ENCODE measurements at places on chromosomes 13 and 19.

DNA sequence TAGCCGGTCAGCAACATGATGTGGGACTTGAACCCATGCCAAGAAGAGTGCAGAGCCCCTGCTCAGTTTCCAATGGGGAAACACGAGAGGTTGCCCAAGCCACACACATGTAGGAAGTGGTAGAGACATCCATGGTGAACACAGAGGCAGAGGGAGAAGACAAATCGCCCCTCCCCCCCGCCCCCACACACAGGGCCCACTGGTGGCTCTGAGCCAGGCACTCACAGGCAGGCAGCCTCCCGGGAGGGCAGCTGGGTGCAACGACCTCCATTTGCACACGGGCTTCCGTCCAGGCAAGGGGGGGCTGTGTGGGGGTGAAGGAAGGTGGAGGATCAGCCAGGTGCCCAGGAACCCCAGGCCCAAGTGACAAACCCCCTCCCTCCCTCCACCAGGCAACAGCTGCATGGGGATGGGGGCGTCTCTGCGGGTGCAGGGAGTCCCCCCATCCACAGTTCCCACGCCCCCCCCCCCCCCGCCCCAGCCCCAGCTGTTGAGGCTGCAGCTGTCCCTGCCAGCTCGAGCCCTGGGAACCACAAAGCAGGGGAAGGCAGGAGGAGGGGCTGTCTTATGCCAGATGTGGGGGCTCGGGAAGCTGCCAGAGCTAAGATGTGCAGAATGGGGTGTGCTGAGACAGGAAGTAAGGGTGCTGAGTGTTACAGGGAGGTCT is 3.4 kb downstream of the NOTCH3 start:
- no peak for DNase-seq

- no peak for DNase-seq
Measured at GRCh38 chr19:55811340-55811739, 20.5 kb downstream of the NLRP11 start.

GRCh38 chr13:87798536-87798935 is 127.4 kb downstream of the SLITRK5 start:
- no peak for DNase-seq

DNA sequence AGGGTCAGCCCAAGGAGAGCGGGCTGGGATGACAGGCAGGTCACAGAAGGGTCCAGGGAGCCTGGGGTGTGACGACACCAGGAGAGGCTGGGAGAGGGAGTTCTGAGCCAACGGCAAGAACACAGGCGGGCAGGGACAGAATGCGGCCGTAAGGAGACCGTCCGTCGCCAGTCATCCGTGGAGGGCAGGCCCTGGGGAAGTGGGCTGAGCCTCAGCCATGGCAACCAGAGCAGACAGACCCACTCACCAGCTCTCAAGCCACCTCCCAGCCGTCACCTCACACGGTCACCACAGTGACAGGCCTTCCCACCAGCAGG is 3.7 kb upstream of the TMEM86B start:
- no peak for DNase-seq

- DNase-seq = no peak
Measured at GRCh38 chr13:90118467-90119071, 1228.9 kb upstream of the MIR17HG start.

DNA sequence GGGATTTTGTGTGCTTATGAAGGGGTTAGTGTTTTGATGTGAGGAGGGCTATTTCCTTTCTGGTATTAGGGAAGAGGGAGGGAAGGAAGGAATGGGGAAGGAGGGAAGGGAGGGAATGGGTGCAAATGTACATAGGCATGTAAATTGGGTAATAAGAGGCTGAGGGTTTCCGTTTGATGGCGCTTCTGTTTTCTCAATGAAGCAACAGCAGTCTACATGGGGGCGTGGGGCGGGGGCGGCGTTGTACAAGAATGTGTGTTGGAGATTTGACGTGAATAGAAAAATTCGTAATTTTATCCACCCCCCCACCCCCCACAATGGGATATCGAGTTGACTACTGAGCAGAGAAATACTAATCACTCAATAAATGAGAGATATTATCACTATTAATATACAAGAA is 52.5 kb downstream of the PDS5B start:
- DNase-seq = no peak

DNA sequence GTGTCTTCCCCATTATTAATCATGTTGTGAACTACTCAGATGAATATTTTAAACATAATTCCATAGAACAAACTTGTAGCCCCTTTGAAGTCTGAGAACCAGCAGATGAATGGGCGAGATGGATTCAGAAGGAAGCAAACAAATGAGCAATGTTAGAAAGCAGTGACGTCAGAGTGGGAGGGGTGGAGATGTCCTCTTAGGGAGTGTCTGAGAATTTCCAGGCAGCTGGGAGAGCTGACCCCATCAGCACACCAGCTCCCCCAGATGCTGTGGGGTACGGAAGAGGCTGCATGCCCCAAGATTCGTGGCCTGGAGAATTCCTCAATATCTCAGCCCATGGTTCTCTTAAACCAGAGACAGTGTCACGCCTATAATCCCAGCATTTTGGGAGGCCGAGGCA is 68.6 kb downstream of the DPF1 start:
- DNase-seq = no peak

GRCh38 chr13:39578821-39579291 is 24.1 kb downstream of the LHFPL6 start:
- DNase-seq = no peak

DNA sequence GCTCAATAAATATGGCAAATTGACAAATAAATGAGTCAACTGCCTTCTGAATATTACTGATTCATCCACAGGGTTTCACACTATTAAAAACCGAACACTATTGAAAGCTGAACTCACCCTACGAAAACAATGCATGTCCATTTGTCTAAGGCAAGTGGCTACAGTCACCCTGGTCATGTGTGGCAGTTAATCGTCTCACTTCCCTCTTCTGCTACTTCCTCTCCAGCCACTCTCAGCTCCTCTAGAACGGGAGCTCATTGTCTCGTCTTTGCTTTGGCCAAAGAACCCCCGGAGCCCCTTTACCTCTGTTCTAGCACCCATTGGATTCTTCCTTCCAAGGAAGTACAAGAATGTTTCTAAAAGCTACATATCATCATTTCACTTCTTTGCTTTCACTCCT is 74.4 kb upstream of the ZNF599 start:
- DNase-seq = no peak

DNA sequence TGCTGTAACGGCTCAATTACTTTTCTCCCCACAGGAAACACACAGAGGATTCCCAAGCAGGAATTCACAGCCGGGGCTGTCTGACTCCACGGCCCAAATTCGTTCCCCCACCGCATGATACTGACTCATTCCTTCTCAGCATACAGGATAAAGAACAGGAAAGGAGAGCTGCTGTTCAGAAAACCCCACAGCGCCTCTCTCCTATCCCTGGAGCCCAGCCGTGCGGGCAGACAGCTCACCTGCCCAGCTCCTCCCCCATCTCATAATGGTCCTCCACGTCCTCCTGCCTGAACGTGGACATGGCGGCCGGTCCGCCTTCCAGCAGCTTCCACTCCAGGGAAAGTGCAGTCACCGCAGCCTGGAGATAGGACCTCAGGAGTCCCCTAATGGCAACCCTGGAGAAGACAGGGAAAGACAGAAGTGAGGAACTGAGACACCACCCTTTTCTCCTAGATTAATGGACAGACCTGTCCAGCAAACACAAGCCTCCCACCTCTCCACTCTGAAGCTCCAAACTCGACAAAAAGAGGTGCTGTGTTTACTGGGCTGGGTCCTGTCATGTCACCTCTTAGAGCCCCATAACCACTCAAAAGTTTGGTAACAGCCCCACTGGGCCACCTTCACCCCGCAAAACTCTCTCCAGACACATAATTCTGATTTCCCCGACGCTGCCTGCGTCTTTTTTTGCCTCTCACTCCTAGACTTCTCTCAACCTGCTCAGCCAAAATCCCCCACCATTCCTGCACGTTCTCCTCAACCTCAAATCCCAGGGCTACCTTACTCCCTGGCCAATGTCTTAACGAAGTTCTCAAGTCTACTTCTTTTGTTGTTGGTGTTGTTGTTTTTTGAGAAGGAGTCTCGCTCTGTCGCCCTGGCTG is 1.2 kb downstream of the DAPK3 start:
- DNase-seq = peak; percentile 74

GRCh38 chr13:99600318-99600717 is 99.0 kb downstream of the TM9SF2 start:
- DNase-seq = no peak

GRCh38 chr13:31174018-31174417 is 12.3 kb upstream of the HSPH1 start:
- DNase-seq = peak; percentile 53

DNA sequence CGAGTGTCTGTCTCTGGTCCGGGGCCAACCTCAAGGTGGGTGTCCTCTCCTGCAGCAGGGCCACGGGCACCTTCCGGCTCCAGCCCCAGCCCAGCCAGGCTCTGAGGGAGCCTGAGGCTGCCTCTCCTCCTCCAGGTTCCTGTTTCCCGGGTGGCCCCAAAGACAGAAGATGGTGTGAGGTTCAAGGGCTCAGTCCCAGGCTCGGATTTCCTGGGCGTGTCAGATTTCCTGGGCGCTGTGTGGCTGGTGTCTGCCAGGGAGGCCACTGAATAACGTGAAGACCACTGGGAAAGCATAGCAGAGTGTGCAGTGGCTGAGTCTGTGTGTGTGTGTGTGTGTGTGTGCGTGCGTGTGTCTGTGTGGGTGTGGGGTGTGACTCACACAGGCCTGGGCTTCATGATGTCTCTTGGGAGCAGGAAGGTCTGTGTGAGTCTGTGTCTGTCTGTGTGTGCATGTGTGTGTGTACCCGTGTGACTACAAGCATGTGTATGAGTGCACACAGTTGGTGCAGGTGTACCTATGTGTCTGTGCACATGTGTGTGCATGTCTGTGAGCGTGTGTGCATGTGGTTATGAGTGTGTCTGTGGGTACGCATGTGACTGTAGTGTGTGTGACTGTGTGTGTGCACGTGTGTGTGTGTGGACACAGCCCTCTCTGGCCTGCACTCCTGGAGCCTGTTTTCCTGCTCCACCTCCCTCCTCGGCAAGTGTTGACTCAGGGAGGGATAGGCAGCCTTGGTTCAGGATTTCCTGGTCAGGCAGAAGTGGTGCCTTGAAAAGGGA is 28.3 kb downstream of the CEBPA start:
- peak; percentile 71 for DNase-seq

- DNase-seq = no peak
Measured at GRCh38 chr13:104034891-104035290, 968.7 kb upstream of the SLC10A2 start.

- no peak for DNase-seq
Measured at GRCh38 chr13:110664673-110665072, 41.2 kb downstream of the CARS2 start.

DNA sequence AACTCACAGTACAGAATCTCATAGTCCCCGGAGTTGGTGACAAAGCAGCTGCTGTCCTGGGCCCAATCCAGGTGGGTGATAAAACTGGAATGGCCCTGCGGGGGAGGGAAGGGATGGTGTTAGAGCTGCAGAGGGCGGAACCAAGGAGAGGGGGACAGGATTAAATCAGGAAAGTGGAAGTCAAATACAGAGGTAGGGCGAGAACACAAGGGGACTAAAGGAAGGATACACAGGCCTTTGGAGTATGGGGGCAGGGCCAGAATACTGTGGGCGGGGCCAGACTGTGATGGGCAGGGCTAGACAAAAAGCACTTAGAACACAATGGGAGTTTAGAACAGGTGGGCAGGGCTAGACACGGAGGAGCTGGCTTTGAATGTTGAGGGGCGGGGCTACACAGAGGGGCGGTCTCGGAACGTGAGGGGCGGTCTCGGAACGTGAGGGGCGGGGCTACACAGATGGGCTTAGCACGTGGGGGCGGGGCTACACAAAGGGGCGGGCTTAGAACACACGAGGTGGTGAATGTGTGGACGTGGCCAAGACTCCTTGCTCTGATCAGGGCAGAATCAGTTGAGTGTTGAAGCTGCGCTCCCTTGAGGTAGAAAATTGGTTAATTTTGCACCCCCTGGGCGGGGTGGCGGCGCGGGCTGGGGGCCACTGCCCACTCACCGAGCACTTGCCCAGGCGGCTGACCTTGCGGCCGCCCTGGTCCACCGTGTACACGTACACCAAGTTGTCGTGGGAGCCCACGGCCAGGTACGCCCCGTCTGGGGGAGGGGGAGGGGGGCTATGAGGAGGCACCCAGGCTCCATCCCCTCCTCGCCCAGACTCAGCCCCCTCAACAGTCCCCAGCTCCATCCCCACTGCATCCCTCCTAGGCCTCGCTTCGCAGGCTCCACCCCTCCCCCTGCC is 14.0 kb upstream of the GPR4 start:
- DNase-seq = peak; percentile 66

GRCh38 chr13:35724446-35724845 is 248.0 kb upstream of the MAB21L1 start:
- DNase-seq = no peak

DNA sequence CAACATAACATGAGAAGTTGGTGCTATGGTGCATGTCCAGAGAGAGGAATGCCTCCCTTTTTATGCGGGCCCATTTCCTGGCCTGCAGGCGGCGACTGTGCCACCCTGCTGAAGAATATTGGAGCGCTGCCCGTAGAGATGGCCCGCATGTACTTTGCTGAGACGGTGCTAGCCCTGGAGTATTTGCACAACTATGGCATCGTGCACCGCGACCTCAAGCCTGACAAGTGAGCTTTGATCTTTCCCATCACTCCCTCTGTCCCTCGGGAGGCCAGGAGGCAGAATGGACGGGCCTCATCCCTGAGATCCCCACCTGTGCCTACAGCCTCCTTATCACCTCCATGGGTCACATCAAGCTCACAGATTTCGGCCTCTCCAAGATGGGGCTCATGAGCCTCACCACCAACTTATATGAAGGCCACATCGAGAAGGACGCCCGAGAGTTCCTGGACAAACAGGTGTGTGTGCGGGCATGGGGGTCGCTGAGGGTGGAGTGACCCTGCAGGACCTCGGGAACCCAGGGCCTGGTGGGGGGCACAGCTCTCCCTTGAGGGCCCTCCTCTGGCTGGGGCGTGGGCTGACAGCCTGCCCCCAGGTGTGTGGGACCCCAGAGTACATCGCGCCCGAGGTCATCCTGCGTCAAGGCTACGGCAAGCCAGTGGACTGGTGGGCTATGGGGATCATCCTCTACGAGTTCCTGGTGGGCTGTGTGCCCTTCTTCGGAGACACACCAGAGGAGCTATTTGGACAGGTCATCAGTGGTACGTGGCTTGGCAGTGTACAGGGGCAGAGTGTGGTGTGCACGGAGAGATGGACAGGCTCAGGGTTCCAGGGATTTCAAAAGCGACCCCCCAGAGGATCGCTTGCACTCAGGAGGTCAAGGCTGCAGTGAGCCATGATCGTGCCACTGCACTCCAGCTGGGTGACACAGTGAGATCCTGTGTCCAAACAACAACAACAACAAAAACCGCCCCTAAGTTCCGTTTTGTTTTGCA is 16.2 kb downstream of the DNASE2 start:
- no peak for DNase-seq

GRCh38 chr19:43798546-43799409 is 3.5 kb downstream of the LYPD5 start:
- peak; percentile 21 for DNase-seq

DNA sequence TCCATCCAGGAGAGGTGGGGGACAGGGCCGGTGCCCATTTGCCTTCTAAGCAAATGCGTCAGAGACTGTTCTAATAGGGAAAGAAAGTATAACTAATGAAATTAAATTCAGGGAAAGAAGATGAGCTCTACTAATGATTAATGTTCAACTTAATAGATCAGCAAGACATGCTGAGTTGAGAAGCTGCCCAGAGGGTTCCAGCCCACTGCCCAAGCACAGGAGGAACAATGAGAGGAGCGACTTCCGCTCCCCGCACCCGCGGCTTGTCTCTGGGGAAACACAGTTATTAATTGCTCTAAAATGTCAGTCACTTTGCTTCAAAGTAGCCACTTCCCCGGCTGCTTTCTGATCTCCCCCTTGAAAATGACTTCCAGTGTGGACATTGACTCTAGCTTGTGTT is 331.3 kb downstream of the UQCRFS1 start:
- no peak for DNase-seq

- DNase-seq = no peak
Measured at GRCh38 chr19:17170538-17171297, 44.4 kb upstream of the USE1 start.

GRCh38 chr19:36915992-36916830 is at the start of the genes ZNF568 and ZNF829:
ZNF568 (plus strand) TSS chr19:36916332; CDS start chr19:36922771, 6,439 bp downstream.
ZNF829 (minus strand) TSS chr19:36916291; CDS start chr19:36915167, 1,124 bp downstream.
- DNase-seq = peak; percentile 92
